Epithelial cell of prostate (primary cell): ENCODE measurements at places on chromosomes 13 and 19.

DNA sequence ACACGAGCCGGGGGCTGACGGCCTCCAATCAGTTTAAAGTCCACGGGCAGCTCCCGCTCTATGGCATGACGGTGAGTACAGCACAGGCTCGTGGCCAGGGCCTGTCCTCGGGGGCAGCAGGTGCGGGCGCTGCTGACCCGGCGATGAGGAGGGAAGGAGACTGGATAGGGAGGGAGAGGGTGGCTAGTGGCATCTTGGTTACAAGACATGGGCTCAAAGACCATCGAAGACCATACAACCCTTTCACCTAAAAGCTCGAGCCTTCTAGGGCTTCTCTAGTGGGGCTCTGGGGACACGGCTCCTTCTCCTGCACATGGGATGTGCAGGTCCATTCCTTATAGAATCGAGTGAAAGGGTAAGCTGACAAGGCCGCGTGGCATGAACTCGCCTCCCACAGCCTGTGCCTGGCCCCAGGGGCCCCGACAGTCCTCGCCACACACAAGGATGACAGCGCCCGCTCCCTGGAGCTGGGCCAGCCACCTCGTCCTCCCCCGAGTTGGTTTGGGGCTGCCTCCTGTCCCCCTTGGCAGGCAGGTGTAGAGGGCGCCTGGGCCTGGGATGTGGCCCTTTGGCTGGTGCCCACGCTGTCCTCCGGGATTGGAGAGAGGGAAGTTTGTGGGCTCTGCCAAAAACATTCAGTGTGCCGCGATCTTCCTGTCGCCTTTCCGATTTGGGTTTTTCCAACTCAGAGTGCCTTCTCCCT lies 137.6 kb downstream of the STK24 start:
- DNase-seq = no peak

DNA sequence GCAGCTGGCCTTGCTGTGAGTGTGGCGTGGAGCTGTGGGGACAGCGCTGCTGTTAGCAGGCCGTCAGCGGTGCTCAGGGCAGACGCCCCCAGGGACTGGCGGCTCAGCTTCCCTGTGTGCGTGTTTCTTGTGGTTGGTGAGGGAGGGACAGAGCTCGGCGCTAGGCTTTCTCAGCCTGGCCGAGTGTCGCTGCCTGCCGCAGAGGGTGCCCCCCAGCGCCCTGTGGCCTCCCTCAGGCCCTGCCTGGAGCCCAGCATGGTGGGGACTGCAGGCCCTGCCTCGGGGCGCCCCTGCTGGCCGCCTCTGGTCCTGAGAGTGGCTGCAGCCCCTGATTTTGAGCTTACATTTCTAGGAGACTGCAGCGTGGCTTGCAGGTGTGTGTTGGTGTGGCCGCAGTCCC lies 35.5 kb downstream of the DOT1L start:
- DNase-seq = no peak

- no peak for DNase-seq
These were observed 20.7 kb upstream of the KLF5 start for GRCh38 chr13:73038064-73038463.

GRCh38 chr13:51271528-51272085 lies 49.4 kb downstream of the FAM124A start:
- DNase-seq = no peak

DNA sequence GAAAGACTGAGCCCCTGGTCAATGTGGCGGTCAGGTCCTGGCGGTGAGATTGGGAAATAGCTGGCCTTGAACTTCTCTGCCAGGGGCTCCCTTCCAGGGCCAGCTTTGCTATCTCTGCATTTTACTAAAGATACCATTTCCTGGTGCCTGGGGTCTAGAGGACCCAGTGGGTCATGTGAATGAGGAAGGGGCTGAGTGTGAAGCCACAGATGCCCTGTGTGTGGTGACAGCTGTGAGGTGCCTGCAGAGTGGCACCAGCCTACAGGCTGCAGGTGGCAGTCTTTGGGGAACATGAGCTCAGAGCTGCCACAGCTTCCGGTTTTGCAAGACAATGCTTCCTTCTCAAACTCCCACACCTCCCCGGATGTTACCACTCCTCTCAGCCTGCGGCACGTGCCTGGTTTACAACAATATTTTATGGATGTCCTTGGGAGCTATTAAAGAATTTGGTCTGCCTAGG lies 5.2 kb upstream of the MLNR start:
- no peak for DNase-seq

DNA sequence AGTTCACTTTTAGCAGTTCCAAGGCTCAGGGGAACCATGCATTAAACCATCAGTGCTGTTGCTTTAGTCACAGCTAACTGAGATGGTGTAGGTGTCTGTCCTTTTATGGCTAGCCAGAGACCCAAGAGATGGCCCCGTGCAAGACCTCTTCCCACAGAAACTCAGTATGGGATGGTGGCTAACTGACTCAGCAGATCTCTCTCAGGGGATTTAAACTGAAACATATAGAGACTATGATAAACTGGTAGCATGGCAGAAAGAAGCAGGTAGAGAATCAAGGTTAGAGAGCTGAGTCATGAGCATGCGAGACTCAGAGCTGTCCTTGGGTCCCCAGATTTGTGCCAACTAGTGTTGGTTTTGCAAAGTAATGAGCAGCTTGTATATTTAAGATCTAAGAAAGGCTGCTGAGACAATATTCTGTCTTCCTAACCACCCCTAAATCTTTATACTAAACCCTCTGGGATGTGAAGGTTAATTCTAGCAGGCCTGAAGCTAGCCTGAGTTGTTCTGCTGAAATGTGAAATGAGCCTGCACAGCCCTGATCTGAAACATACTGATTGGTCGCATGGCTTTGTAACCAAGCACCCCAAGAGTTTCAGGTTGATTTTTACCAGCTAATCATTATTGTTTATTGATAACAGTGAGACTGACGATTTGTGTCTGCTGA lies 6.5 kb upstream of the SCEL start:
- no peak for DNase-seq

DNA sequence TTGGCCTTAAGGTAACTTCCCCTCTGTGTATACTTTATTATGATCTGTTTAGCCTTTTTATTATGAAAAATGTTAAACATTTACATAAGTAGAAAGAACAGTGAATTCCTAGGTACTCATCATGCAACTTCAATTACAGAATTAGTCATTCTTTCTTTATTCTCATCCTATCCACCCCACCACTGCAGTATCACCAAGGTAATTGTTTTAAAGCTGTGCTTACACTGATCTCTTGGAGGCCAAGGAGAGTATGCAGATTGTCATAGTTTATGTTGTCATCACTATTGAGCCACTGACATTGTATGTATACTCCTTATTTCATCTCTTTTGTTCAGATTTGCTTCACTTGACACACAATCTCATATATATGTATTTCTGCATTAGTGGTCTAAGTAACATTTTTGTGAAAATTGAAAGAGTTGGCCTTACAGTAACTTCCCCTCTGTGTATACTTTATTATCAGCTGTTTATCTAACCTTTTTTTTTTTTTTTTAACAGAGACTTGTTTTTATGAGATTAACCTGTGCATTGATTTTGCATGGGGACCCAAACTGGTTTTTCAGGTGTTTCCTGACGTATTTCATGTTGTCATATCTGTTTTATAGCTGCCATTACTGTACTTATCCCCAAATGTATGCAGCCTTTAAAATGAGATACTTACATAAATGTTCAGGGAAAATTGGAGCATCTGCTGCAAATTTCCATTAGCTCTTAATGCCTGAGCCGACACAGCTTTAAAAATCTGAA lies 4.5 kb downstream of the ZNF507 start:
- DNase-seq = no peak

DNA sequence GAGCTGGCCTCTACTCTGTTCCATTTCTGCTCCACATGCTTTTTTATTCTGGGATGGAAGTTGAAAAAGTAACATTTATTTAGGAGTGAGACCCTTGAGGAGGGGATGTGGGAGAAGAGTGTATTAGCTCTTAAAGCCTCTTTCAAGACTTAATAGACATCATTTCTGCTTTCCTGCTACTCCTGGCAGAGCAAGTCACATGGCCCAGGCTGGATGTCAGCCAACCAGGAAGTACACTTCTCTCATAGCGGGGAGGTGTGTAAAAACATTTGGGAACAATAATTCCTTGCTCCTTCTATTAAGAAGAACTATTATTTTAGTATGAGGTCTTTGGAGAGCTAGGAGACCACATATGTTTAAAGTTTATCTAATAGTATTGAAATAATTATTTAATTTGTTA lies 40.6 kb upstream of the FAM216B start:
- DNase-seq = no peak

DNA sequence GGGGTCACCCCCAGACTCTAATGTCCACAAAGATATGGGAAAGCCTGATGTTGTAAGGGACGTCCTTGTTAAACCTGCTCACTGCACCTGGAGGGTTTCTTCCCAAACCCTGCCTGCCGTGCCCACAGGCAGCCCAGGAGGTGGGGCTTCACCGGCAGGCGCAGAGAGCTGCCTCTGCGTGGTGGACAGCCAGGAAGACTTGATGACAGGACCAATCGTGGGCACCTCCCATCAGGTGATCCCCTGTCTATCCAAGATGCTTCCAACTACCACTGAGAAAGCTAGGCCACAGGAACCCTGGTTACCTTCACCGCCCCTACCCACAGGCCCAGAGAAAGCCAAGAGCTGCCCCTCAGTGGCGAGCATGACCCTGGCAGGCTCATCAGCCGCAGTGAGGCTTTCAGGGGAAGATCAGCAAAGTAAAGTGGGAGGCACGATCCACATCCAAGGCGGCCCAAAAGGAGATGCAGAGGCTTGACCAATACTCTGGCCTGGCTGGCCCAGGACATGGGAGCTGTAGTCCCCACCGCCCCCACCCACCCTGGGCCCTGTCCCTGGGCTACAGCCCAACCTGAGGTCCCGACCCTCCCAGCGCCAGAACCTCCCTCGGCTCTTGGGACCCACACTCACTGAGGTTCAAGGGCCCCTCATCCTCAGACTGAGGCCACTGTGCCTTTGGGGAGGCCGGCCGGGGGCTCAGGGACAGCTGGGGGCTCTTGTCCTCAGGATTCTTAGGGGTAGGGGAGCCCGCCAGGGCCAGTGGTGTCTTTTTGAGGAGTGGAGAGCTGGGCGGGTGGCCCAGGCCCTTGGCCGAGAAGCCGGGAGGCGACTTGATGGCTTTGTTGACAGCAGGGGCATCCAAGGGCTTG lies 10.4 kb upstream of the AKAP8L start:
- DNase-seq = no peak

DNA sequence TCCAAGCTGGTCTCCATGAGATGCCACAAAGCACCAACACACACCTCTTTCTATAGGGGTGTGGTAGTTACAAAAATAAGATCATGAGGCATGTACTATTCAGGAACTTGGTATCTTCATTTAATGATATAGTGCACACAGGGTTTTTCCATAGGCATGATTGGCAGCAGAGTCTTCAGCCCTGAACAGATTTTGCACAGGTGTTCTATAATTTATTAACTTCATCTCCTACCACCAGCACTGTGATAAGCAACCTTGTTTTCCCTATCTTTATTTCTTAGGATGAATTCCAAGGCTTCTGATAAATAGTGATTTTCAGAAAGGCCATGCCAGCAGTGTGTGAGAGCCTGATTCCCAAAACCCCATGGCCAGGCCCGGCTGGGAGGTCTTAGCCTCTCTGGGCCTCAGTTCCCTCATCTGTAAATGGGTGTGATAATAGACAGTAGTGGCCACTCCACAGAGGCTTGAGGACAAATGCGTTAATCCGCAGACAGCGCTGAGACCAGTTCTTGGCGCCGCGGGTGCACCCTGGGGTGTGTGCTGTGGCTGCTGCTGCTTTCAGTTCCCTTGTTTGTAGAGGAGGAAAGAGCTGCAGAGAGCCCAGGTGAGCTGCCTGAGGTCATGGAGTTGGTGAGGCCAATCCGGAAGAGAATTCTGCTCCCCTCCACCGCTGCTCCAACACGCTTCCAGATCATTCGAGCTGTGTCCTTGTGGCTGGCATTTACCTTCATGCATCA lies 33.1 kb downstream of the DHRS12 start:
- DNase-seq = no peak

- no peak for DNase-seq
These were observed 17.1 kb upstream of the VWA8 start for GRCh38 chr13:41978007-41978406.

DNA sequence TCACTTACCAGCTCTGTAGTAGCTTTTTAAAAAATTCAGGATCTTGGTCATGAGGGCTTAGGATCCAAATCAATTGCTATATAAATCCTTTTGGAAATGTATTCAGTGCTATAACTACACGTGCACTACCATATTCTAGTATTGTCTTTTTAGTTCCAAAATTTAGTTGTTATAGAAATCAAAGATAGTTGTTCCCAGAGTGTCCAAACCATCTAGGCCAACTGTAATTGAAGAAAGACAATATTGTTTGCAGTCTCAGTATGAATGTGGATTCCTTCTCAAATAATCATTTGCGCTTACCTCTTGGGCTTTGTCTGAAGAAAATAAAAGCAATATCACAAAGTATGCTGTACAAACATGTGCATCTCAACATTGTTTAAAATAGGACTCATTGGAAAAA lies 184.1 kb upstream of the EDNRB start:
- DNase-seq = no peak

DNA sequence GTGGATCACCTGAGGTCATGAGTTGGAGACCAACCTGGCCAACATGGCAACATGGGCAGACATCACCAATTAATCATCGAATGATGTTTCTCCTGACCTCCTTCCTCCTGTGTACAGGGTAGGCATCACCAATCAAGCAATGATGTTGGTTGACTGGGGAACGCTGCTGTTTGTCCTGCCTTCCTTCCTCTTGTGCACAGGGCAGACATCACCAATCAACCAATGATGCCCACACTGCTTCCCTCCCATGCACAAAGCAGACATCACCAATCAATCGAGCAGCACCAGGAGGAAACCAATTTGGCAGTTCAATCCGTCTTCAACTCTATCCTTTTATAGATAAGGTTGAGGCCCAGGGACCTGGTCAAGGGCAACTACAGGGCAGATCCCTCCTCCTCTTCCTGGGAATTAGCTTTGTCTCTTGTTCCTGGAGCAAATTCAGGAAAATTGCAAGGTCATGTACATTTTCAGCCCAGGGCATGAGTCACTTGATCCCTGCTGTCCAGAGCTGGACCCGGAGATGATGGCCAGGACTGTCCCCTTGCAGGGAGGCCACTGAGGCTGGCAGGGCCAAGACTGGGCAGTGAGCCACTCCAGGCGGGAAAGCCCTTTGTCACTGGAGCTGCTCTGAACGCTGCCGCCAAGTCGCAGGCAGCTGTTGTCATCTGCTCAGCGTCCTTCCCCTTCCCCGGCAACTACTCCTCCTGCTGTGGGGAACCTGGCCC lies 5.3 kb upstream of the CSNK1G2 start:
- DNase-seq = no peak

- DNase-seq = no peak
These were observed 33.9 kb upstream of the CEACAM21 start for GRCh38 chr19:41541990-41542584.

DNA sequence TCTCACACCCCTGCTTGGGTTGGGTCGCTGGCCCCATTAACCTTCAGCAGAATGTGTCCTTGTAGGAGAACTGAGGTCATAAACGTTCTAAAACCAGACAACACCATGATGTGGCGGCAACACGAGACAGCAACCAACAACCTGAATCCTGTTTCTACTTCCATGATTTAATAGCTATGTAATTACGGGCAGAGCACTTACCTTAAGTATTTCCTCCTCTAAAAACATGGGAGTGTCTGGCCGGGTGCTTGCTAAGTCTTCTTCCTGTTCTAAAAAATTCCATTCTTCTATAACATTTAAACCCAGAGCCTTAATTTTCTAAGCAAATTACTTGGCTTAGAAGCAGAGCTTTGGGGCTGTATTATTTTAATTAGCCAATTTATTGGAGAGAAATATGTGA lies 33.5 kb upstream of the IRS2 start:
- DNase-seq = no peak

- DNase-seq = no peak
These were observed 1.1 kb upstream of the ZNF546 start for GRCh38 chr19:39995794-39996193.

GRCh38 chr13:91359631-91360030 lies 12.1 kb downstream of the MIR17HG start:
- no peak for DNase-seq
